GDM1 (cell line): ENCODE measurements at places on chromosomes 12 and 14.

DNA sequence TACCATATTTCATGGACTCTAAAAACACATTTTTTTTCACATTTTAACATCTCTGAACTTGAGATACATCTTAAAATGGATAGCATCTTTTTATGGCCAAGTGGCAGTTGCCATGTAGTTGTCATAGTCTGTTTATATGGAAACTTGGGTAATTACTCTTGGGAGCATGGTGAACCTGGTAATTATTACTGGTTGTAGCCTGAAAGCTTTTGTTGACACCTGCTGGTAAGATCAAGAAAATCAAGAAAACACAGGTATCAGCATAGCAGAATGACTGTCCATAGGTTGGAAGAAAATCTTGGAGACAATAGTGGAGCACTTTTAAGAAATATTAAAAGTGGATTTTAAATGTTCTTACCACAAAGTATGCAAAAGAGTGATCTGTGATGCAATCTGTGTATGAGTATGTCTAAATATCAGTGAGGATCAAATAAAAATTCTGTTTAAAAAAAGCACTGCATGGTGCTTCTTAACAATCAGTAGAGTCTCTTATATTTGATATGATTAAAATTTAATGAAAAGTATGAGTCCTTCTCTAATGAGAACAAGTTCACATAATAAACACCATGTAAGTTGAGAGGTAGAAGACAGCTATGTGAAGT lies 44.2 kb downstream of the TTC8 start:
- no peak for DNase-seq

GRCh38 chr14:92785667-92786426 lies 8.3 kb upstream of the GOLGA5 start:
- DNase-seq = no peak

- no peak for DNase-seq
Measured at GRCh38 chr12:110957652-110958051, 37.3 kb upstream of the MYL2 start.

DNA sequence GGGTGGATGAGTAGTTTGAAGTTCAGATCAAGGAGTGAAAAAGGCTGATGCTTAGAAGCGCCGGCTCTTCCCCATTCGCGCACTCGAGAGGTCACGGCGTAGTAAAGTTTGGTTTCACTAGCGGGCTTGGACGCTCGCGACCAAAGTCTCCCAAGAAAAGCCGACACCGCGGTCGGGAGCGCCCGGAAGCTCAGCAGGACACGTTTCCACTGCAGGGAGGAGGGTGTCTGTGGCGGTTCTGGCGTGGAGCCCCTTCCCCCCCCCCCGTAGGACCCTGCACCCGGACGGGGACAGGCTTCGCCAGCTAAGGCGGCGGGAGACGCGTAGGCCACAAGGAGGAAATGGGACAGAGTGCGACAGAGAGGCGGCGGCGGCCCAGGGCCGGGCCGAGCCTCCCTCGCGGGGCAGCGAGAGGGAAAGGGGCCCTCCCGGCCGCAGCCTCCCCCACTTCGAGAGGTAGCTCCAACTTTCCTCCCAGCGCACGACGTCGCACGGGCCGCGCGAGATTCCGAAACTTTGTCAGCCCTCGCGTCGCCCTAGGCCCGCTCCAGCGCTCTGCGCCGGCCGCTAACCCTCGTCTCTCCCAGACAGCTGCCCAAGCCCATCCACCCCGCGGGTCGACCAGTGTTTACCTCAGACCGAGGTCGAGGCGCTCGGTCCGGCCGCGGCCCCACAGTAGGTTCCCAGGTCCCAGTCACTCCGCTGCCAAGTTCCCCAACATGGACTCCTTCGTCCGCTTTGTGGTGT lies 480 bp downstream of the SCAF11 start:
- peak; percentile 61 for DNase-seq

- DNase-seq = no peak
Measured at GRCh38 chr12:64707362-64707761, 51.8 kb downstream of the GNS start.
